Lower lobe of right lung (tissue), 2 donors: ENCODE measurements at places on chromosomes 16 and 17. TPM values are rescaled to one million over a fixed set of nuclear protein-coding genes. Genes with fewer than 3 reads are reported as not detected.
A peak's percentile ranks its signal among the peaks of the same experiment; 100 is the strongest.

DNA sequence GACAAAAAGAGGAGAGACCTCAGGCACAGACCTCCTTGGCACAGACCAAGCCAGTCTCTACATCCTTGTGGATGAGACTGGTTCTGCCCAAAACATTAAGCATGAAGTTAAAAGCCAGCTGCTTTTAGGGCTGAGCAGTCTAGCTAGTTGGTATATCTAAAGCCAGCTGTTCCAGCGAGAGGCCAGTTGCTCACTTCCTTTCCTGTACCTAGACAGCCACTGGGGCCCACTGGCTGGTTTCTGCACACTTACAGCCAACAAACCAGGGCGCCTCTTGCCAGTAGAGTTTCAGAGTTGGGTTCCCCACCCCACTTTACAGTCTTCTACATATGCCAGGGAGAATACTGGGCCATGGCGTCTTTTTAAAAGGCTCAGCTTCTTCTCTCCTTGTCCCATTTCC, 242.4 kb downstream of the ZFHX3 start:
- no peak overlapping the region for H3K27ac ChIP-seq
- no peak for DNase-seq
- H3K27me3 ChIP-seq: no peaks in the 10 kb centered on the region
- H3K4me3 ChIP-seq: no peak overlapping the region

- no peak overlapping the region for H3K4me3 ChIP-seq
- H3K4me1 ChIP-seq: peaks cover 8% of the 10 kb centered on the region
- H3K27ac ChIP-seq: peak overlapping the region; percentile 58
These were observed 3.0 kb upstream of the UBB start for GRCh38 chr17:16377941-16378341.

DNA sequence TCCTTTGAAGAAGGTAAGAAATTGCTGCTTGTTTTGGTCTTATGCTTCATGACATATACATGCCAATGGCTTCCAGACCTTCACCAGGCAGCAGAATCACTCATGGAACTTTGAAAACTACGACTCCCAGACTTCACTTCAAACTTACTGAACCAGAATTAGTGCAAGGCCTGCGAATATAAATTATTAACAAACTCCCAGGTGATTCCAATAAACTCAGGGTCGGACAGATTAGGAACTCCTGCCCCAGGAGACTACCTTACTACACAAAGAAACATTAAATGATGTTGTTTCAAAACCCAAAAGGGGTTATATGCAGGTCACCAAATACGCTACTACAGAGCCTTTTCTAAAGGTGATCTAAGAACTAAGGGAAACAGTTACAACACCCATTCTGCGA, 20.4 kb downstream of the PSME3IP1 start:
- no peak overlapping the region for H3K4me3 ChIP-seq
- peaks cover 34% of the 10 kb centered on the region for H3K4me1 ChIP-seq
- H3K27me3 ChIP-seq: no peaks in the 10 kb centered on the region
- H3K27ac ChIP-seq: no peak overlapping the region

- H3K27me3 ChIP-seq: no peaks in the 10 kb centered on the region
- no peak overlapping the region for H3K27ac ChIP-seq
- no peaks in the 10 kb centered on the region for H3K36me3 ChIP-seq
- DNase-seq: no peak
- no peak overlapping the region for H3K4me3 ChIP-seq
- no peaks in the 10 kb centered on the region for H3K4me1 ChIP-seq
These were observed 101.0 kb downstream of the CDYL2 start for GRCh38 chr16:80703131-80704071.

GRCh38 chr16:81938326-81939163, 72.7 kb downstream of the SDR42E1 start:
- H3K27ac ChIP-seq: peak overlapping the region; percentile 51
- peaks cover 52% of the 10 kb centered on the region for H3K36me3 ChIP-seq
- H3K4me3 ChIP-seq: no peak overlapping the region
- H3K4me1 ChIP-seq: peaks cover 3% of the 10 kb centered on the region

DNA sequence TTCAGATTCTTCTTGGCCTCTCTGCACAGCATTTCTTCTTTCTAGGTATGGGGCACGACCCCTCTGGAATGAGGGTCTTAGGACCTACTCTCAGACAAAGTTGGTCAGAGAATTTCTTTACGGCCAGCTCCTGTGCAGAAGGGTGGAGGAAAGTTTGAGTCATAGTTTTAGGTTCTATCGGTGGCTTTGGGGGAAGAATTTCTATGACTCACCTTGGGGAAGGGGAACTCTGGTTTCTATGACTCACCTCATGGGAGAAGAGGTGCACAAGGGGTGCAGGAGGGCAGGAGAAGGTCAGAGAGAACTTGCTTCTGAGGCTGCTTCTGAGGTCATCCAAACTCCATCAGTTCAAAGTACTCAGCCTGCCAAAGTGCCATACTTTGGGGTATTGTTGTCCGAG, 2.5 kb upstream of the ABCC12 start:
- no peak overlapping the region for H3K4me3 ChIP-seq
- H3K27me3 ChIP-seq: no peaks in the 10 kb centered on the region
- H3K36me3 ChIP-seq: no peaks in the 10 kb centered on the region
- H3K27ac ChIP-seq: no peak overlapping the region

- no peaks in the 10 kb centered on the region for H3K36me3 ChIP-seq
- H3K4me1 ChIP-seq: no peaks in the 10 kb centered on the region
- H3K4me3 ChIP-seq: no peak overlapping the region
- no peak for DNase-seq
- H3K27me3 ChIP-seq: no peaks in the 10 kb centered on the region
These were observed 664.5 kb upstream of the SALL1 start for GRCh38 chr16:51815523-51815922.

- H3K27me3 ChIP-seq: no peaks in the 10 kb centered on the region
- no peaks in the 10 kb centered on the region for H3K36me3 ChIP-seq
- no peak overlapping the region for H3K4me3 ChIP-seq
- H3K4me1 ChIP-seq: no peaks in the 10 kb centered on the region
- no peak for DNase-seq
- H3K27ac ChIP-seq: no peak overlapping the region
These were observed 614.4 kb downstream of the CDH11 start for GRCh38 chr16:64507240-64508024.

DNA sequence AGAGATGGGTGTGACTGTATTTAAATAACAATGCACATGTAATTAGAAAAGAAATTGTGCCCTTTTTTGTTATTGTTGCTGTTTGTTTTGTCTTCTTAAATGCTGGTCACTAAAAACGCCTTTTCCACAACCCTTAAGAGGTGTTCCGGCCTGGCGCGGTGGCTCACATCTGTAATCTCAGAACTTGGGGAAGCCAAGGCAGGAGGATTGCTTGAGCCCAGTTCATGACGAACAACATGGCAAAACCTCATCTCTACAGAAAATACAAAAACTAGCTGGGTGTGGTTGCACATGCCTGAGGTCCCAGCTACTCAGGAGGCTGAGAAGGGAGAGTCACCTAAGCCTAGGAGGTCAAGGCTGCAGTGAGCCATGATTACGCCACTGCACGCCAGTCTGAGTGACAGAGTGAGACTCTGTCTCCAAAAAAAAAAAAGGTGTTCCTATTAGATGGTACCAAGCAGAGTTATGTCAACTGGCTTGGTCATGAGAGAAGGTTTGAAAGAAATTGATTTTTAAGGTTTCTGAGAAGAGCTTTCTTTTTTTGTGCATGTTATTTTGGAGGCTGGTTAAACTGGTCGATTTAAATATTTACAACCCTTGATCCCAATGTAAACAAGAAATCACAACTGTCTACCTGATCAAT, 23.5 kb upstream of the RFFL start:
- no peak overlapping the region for H3K27ac ChIP-seq
- no peak for DNase-seq

- peaks cover 3% of the 10 kb centered on the region for H3K4me1 ChIP-seq
- peak; percentile 80 for DNase-seq
These were observed 331 bp upstream of the CCDC92B start for GRCh38 chr17:2749784-2750181.

GRCh38 chr17:49455272-49455861, 39.7 kb upstream of the NGFR start:
- H3K4me1 ChIP-seq: no peaks in the 10 kb centered on the region
- H3K27ac ChIP-seq: no peak overlapping the region
- H3K27me3 ChIP-seq: peaks cover 43% of the 10 kb centered on the region
- no peaks in the 10 kb centered on the region for H3K36me3 ChIP-seq

- no peaks in the 10 kb centered on the region for H3K27me3 ChIP-seq
- H3K4me1 ChIP-seq: no peaks in the 10 kb centered on the region
- no peaks in the 10 kb centered on the region for H3K36me3 ChIP-seq
- no peak for DNase-seq
- H3K4me3 ChIP-seq: no peak overlapping the region
These were observed 437.7 kb downstream of the PMP22 start for GRCh38 chr17:14827396-14827919.

- H3K4me3 ChIP-seq: no peak within 1 kb of the TSS
- H3K27me3 ChIP-seq: no peaks in the 10 kb centered on the region
- H3K4me1 ChIP-seq: peaks cover 11% of the 10 kb centered on the region
- H3K36me3 ChIP-seq: no peaks in the 10 kb centered on the region
- no peak for DNase-seq
These were observed at the start of gene CIBAR2 for GRCh38 chr16:85112364-85112763. Gene CIBAR2, minus strand, starts transcription at chr16:85112472. Its CDS starts 120 bp downstream, at chr16:85112352.

- H3K36me3 ChIP-seq: peaks cover 73% of the 10 kb centered on the region
- H3K27me3 ChIP-seq: no peaks in the 10 kb centered on the region
These were observed 14.8 kb upstream of the POLR3E start for GRCh38 chr16:22282254-22282892.

DNA sequence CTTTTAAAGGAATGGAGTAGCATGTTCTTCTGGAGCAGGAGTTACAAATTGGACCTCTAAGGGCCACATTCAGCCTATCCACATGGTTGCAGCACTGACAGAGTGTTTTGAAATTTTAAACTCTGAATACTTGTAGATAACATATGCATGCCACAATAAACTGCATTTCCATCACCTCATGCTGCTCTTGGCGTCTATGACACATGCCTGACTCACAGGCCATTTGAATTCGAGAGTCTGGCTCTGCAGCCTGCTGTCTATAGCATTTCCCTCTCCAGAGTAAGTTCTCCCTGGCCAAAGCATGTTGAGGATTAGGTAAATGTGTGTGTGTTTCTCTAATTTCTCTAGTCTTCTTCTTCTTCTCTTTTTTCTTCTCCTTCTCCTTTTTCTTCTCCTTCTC, 28.7 kb upstream of the MYOCD start:
- H3K4me3 ChIP-seq: no peak overlapping the region
- no peaks in the 10 kb centered on the region for H3K36me3 ChIP-seq
- DNase-seq: no peak
- H3K27me3 ChIP-seq: no peaks in the 10 kb centered on the region
- no peaks in the 10 kb centered on the region for H3K4me1 ChIP-seq

DNA sequence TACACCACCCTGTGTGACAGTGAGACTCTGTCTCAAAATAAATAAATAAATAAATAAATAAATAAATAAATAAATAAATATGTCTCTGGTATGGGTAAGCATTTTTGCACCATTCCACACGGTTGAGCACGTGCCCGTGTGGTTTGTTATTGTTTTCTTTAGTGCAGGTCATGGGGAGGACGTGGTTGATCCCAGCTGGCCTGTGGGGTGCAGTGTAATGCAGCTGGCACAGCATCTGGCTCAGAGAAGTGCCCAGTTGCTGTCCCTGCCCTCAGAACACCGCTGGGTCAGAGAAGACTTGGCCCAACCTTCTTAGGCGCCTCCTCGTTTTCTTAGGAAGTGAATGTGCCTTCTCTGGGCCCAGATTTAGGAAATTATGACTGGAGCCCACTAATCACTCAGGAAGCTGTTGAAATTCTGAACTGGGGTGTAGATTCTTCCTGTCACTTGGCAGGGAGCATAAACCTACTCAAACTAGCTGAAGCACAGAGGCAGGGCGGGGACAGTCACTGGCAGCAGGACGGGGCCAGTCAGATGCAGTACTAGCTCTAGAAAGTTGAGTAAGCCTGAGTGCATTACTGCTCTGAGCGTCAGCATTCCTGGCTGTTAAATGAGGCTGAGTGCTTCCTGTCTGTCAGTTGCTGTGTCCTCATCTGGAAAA, 85.9 kb downstream of the SNX29 start:
- DNase-seq: peak; percentile 90
- H3K4me1 ChIP-seq: peaks cover 26% of the 10 kb centered on the region
- peak overlapping the region; percentile 80 for H3K27ac ChIP-seq
- no peak overlapping the region for H3K4me3 ChIP-seq
- no peaks in the 10 kb centered on the region for H3K27me3 ChIP-seq

GRCh38 chr17:75692976-75693375, 25.8 kb downstream of the SAP30BP start:
- peak overlapping the region; percentile 5 for H3K27ac ChIP-seq
- no peak for DNase-seq
- H3K27me3 ChIP-seq: no peaks in the 10 kb centered on the region
- H3K4me3 ChIP-seq: no peak overlapping the region
- peaks cover 68% of the 10 kb centered on the region for H3K4me1 ChIP-seq

DNA sequence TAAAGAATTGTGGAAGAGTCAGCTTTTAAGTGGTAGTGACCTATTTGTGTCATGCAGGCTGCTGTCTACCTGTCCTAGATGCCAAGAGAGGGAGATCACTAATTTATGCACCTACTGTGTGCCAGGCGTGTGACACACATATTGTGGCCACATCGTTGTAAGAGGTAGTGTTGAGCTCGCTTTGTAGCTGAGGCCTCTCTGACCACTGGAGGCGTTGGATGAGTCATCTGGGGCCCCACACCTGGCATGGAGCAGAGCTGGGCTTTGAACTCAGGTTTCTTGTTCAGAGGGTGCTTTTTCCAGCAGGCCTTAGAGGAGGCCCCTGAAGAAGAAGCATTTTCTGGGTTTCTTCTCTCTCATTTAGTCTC, 52.3 kb upstream of the LGALS9 start:
- no peaks in the 10 kb centered on the region for H3K27me3 ChIP-seq
- H3K27ac ChIP-seq: peak overlapping the region; percentile 60
- no peak overlapping the region for H3K4me3 ChIP-seq
- peaks cover 9% of the 10 kb centered on the region for H3K36me3 ChIP-seq
- H3K4me1 ChIP-seq: peaks cover 48% of the 10 kb centered on the region
- DNase-seq: no peak

DNA sequence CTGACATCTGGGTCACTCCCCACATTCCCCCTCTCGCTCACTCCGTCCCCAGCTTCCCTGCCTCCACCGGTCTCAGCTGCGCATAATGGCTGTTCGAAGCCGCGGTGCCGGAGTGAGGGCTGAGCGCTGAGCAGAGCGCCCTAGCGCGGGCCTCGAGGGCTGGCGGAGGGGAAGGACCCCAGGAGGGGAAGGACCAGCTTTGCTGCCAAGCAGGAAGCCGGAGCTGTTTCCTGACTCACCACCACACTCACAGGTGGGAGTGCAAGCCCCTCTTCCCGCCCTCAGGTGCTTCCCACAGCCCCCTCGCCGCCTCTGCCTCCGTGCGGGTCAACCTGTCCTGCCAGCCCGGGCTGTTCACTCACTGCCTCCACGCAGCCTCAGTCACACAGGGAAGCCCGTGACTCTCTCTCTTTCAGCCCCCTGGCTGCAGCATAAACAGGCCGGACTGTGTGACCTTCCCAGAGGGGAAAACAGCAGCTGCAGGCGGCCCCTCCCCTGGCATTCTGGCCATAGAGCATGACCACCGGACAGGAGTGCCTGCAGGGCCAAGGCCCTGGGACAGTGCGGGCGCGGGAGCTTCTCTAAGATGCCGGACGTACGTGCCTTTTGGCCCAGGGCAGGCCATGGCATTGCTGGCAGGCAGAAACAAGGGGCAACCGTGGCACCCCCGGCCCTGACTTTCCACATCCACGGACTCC, 23.7 kb downstream of the SLC43A2 start:
- no peak for DNase-seq
- H3K27me3 ChIP-seq: no peaks in the 10 kb centered on the region
- H3K36me3 ChIP-seq: peaks cover 22% of the 10 kb centered on the region
- peaks cover 28% of the 10 kb centered on the region for H3K4me1 ChIP-seq
- no peak overlapping the region for H3K27ac ChIP-seq

Gene GOSR1
- 50.9 TPM for total RNA-seq

Gene PKMYT1
- 4.0 TPM for total RNA-seq

Gene ST6GALNAC1
- total RNA-seq: 16.6 TPM

Gene KRT9
- total RNA-seq: not detected

Gene UMOD
- total RNA-seq: not detected

Gene CCL4
- total RNA-seq: 11.9 TPM

Gene HSD11B2
- total RNA-seq: 2.9 TPM

Gene CHST5
- total RNA-seq: 0.62 TPM

Gene SRL
- 1.4 TPM for total RNA-seq

Gene SPATA32
- total RNA-seq: not detected

Gene DERL2
- total RNA-seq: 59.3 TPM

Gene OR4D1
- not detected for total RNA-seq

Gene RCVRN
- total RNA-seq: not detected
